ENCODE measurements at places on chromosomes 1 and 21.
A peak's percentile ranks its signal among the peaks of the same experiment; 100 is the strongest.

- DNase-seq = no peak
Observed at GRCh38 chr1:236072001-236072400, 7.1 kb upstream of the NID1 start.

DNA sequence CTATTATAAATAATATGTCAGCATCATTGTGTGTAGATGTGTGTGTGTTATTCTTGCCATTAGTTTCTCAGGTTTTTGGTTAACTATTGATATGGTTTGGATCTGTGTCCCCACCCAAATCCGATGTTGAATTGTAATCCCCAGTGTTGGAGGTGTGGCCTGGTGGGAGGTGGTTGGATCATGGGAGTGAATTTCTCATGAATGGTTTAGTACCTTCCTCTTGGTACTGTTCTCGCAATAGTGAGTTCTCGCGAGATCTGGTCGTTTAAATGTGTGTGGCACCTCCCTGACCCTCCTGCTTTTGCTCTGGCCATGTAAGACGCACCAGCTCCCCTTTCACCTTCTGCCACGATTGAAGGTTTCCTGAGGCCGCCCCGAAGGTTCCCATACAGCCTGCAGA is 9.6 kb upstream of the POFUT2 start:
- peak; percentile 11 for DNase-seq

- DNase-seq = no peak
Observed at GRCh38 chr1:39086865-39087409, 60.8 kb downstream of the NDUFS5 start.

GRCh38 chr1:10606064-10606463 is 131.3 kb downstream of the PEX14 start:
- no peak for DNase-seq

DNA sequence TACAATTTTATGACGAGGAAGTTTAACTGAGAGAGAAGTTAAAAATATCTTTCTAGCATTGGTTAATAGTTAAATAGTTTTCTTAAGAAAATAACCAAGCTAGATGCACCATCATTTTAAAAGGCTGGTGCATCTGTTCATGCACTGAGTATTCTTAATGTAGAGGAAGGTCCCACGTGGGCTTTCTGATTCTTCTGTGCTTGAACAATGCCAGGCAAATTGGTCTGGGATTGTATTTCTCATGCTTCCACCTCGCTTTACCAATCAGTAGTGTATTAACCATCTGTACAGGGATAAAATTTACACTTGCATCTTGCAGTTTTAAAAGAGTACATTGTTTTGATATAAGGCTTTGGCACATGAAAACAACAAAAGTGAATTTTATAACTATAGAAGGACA is 47.4 kb upstream of the MTF2 start:
- DNase-seq = no peak

DNA sequence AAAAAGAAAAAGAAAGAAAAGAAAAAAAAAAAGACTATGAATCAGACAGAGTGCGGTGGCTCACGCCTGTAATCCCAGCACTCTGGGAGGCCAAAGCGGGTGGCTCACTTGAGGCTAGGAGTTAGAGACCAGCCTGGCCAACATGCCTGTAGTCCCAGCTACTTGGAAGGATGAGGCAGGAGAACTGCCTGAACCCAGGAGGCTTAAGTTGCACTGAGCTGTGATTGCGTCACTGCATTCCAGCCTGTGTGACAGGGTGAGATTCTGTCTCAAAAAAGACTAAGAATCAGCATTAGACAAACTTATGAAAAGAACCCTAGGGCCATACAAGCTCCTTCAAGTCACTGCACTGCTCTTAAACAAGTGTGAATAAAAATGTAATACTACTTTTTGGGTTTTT is 16.9 kb downstream of the PSMB4 start:
- no peak for DNase-seq

DNA sequence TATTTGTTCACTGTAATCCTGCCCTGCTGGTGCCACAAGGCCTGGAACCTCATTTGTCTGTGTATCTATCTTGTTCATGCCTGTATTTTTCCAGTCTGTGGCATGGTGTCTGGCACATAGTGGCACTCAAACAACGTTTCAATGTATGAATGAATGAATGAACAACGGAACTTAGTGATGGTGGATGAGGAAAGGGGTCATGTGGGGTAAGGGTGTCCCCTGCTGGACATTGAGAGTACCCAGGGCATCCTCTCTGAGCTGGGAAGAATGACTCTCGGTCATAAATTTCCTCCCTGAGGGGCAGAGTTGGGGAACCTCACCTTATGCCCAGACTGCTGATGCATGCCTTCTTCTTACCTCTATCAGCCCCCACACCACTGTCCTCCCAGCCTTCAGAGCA is 18.9 kb upstream of the ZNF683 start:
- DNase-seq = no peak

DNA sequence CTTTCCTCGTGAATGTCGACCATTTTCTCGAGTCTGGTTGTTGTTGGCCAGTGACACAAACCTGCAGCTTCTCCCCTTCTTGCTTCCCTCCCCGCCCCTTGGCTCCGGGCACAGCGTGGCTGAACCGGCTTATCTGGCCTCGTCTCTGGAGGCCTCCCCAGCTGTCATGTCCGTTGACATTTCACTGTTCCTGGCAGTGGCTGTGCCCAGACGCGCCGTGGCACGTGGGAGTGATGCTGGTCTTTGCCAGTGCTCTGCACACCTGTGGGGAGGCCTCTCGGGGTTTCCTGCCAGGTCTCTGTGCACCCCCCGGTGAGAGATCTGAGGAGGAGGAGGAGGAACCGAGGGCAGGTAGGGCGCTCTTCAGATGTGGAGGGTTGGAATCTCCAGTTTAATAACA is 23.7 kb downstream of the SKI start:
- DNase-seq = peak; percentile 49

- peak; percentile 50 for DNase-seq
Observed at GRCh38 chr1:23483321-23484252, at the start of gene ASAP3. Gene ASAP3, minus strand, starts transcription at chr1:23484179. Its CDS starts 46 bp downstream, at chr1:23484133.

DNA sequence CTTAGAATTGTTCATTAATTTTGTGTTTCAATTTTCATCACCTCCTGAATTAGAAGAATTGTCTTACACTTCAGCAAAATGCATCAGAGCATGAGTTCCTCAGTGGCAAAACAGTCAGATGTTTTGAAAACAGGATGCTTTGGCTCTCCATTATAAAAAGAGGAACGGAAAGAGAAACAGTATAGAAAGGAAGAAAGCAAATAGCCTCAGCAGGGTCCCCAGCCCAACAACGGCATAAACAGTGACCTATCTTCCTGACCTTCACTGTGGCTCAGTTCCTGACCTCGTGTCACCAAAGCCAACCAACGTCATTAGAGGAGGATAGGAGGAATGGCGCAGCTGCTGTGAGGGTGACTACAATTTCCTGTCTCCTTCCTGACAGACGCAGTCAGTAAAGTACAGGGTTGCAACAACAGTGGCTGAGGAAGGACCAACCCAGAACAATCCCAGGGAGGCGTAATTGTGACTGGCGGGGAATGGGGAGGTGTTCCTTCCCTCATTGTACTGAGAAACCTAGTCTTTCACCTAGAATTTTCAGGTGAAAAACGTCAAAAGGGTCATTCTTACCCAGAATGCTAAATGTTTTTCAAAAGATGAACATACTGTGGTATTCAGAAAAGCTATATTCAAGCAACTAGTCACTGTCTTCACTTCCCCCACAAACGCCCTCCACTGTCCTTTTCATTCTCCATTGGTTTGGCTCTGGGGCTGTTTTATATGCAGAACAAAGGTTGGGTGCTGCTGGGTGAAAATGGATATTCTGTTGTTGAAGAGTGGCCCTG is 197.9 kb upstream of the SGIP1 start:
- DNase-seq = peak; percentile 47

- no peak for DNase-seq
Observed at GRCh38 chr1:86450847-86451246, 17.9 kb upstream of the CLCA1 start.

DNA sequence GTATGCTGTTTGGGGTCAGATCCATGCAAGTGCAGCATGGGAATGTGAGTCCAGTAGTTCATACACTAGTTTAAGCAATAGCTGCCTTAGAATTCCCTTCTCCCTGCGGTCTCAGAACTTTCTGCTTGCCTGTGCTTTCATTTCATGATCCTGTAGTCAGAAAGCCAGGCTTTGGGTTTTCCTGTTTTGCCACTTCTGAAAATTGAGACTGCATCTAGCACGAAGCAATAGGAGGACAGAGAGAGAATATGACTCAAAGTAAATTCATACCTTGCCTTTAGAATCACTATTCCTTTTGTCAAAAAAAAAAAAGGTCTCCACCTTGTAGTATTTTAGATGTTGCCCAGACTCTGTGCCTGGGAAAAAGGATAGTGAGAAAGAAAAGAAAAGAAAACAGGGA is 161.2 kb upstream of the SNX7 start:
- no peak for DNase-seq

DNA sequence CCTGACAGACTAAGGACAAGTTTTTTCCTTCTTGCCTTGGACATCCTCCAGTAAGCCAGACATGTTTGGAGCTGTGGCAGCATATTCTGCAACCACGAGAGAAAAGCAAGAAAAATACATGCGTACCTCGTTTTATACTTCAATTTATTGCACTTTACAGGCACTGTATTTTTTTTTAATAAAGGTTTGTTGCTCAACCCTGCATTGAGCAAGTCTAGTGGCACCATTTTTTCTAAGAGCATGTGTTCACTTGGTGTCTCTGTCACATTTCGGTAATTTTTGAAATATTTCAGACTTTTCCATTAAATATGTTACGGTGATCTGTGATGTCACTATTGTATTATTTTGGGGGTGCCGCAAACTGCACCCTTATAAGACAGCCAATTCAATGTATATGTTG is 2.1 kb upstream of the SSX2IP start:
- DNase-seq = no peak

DNA sequence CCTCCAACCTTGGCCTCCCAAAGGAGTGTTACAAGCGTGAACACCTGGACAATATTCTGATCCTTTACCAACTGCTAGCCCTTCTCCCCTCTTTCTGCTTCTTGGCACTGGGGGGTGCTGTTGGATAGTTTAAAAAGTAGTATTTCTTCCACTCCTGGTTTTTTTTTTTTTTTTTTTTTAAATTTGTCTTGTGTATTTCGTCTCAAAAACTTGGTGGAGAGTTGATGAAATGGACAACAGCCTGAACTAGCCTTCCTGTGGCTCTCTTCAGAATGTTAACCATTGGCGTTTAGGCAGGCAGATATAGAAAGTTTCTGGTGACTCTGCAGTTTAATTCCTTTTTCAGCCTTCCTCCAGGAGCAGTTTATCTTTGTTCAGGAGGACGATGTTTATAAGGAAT is 69.7 kb upstream of the USP24 start:
- DNase-seq = peak; percentile 55

DNA sequence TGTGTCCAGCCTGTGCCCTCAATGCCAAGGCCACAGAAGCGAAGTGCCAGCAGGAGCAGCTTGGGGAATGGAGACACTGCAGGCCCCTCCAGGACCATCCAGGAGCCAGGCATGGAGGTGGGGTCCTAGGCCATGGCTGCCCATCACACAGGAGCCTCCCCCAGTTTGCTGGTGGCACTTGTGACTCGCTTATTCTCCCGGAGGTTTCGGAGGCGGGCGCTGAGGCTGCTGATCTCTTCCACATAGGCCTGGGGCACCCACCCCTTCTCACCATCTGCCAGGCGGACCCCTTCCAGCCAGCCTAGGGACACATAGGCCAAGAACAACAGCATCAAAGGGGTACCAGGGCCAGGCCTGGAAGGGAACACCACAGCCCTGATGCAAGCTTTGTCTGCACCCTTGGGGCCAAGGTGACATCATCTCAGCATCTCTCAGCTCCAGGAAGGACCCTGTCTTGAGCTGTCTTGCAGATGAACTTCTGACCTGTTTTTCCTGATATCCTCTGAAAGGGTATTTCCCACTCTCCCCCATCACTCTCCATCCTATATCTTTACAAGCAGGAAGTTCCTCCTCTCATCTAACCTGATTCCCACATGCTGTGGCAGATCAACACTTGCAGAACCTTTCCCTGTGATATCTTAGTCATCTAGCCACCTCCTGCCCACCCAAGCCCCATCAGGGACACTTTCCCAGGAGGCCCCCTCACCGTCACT is 13.9 kb downstream of the ARHGEF19 start:
- no peak for DNase-seq

DNA sequence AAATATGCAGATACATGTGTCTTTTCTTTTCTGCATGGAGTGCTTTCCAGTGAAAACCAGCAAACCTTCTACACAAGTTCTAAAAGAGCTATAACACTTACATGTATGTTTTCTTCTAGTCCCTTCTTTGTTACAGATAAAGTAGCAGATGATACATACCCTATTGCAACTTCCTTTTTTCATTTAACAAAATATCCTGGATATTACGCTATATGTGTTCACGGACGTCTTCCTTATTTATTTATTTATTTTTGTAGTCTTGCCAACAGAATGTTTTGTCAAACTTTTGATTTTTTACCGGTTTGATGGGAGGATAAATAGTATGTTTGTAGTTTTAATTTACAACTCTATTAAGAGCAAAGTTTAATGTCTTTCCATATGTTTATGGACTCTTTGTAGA is 5.2 kb upstream of the GALNT2 start:
- DNase-seq = no peak

DNA sequence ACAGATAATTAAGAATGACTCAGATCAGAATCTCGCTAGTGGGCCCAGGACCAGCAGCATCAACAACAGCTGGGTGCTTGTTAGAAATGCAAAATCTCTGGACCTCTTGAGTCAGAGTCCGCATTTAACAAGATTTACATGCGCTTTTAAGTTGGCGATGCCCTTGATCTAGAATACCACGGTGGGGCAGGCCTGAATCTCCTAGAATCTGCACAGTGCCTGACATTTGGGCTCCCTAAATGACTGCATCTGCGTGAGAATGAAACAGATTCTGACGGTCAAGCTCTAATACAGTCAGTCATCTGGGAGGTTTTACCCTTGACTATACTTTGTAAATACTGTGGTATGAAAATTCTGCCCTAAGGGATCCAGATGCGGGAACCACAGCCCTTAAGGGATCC is 17.2 kb upstream of the RAB29 start:
- no peak for DNase-seq

GRCh38 chr1:1013922-1014648 is 788 bp downstream of the ISG15 start:
- no peak for DNase-seq

DNA sequence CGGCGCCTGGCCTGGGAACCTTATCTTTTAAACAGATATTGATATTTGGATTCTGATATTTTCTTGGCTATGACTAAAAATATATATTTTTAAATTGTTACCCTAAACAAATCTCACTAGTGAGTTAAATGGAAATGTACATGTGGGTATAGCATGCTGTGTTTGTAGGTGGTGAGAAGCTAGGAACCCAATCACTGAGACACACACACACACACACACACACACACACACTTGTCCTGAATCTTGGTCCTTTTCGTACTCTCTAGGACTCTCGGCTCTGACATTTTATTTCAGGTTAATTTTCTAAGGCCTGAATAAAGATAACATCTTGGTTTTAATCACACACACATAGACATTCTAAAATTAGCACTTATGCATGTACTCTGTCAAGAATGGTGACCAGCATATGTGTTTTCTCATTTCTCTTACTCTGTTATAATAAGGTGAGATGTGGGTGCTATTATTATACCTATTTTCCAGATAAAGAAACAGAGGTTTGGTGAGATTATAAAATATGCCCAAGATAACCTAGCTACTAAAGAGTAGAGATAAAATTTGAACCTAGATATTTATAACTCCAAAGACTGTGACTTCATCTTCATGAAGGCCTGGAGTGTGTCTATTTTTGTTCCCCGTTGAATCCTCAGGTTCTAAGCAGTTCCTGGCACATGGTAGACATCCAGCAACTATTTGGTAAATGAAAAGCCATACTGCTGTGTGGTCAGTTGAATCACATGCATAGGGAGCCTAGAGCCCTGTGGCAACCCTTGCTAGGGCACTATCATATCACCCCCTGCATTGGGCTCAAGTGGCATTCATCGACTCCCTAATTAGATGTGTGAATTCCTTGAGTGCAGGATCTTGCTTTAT is 85.0 kb upstream of the RAB3GAP2 start:
- DNase-seq = no peak
